Central memory CD8-positive, alpha-beta T cell (primary cell): ENCODE measurements at places on chromosomes 3 and 15.

DNA sequence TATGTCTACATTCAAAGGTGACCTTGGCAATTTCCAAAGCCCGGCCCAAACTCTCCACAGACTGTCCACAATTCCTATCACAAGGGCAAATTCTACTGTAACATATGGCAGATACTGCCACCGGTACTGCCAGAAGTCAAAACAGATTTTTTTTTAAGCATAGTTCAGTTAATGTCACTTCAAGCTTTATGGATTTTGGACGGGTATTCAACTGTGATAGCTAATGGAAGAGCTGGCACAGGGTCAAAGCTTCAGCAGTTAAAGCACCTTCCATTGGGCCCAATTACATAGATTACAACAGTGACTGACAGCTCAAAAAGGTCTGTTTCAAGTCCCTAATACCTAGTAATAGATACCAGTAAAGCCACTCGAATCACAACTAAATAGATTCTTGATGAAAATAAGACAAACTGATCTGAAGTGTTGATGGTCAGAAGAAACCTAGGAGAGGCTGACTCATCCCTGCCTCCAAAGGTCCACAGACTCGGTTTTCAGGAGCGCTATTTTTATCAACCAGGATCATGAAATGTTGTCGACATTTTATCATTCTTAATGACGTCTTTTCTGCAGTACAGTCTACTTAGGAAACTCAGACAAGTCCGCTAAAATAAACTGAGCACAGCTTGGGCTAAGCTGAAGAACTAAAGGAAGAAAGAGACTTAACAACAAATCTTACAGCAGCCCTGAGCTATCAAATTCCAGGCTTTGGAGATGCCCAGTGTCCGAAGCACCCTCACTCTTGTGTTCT, 38.7 kb downstream of the ANXA2 start:
- H3K36me3 ChIP-seq = peaks cover 79% of the 10 kb centered on the region
- peaks cover 32% of the 10 kb centered on the region for H3K4me1 ChIP-seq
- no peaks in the 10 kb centered on the region for H3K27me3 ChIP-seq
- H3K27ac ChIP-seq = no peak overlapping the region

DNA sequence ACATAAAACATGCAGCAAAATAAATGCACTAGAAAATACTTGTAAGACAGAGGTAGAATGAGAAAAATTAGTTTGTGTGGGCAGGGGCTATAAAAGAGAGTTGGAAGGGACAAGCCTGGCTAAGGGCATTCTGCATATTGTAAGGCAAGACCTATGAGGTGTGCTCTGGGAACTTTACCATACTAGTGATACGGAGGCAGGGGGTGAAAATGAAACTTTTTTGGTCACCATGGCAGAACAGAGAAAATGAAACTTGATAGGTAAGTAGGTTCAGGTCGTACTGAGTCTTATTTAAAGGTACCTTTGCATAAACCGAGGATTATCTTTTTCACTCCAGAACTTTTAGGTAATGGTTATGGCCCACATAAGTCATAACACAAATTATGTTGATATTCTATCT, 74.7 kb upstream of the ACKR4 start:
- no peak for DNase-seq
- no peak overlapping the region for H3K27ac ChIP-seq
- peaks cover 41% of the 10 kb centered on the region for H3K36me3 ChIP-seq
- H3K4me1 ChIP-seq = no peaks in the 10 kb centered on the region

- no peak overlapping the region for H3K27ac ChIP-seq
- no peak for DNase-seq
- no peaks in the 10 kb centered on the region for H3K36me3 ChIP-seq
- H3K4me1 ChIP-seq = no peaks in the 10 kb centered on the region
- no peaks in the 10 kb centered on the region for H3K27me3 ChIP-seq
Measured at GRCh38 chr3:106392915-106393314, 524.1 kb upstream of the CBLB start.

DNA sequence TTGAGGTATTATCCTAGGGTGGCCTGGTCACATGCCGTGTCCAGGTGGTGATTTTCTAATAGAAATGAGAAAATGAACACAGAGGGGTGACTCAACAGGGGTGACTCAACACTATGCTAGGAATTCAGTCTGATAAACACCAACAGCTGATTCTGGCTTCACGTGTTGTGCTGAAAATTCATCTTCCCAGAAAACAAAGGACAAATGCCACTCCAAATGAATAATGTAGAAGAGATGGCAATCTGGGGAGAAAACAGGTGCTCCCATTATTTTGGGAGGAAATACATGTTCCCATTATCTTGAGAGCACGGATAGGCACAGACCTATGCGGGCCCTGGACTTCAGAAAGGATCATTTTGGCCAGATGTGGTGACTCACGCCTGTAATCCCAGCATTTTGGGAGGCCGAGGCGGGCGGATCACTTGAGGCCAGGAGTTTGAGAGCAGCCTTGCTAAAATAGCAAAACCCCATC, 101.2 kb upstream of the MEX3B start:
- no peak overlapping the region for H3K27ac ChIP-seq
- H3K27me3 ChIP-seq = no peaks in the 10 kb centered on the region
- no peaks in the 10 kb centered on the region for H3K4me1 ChIP-seq
- no peak for DNase-seq
- H3K4me3 ChIP-seq = no peak overlapping the region

DNA sequence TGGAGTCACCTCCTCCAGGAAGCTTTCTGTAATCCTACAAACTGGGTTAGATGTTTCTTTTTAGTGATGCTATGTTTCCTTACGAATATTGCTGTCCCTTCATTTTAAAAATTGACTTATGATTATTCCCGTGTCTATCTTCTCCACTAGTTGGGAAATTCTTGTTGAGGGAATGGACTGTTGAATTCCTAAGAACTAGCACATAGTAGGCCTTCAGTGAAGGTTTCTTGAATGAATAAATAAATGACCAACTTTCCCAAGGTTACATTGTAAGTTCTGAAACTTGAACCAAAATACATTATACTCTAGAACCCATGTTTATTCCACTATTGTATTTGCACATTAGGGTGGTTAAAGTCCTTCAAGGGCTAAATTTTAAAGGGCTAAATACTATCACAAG, 812 bp upstream of the IL20RB start:
- H3K27ac ChIP-seq = no peak overlapping the region
- no peak overlapping the region for H3K4me3 ChIP-seq
- no peak for DNase-seq
- peaks cover 37% of the 10 kb centered on the region for H3K4me1 ChIP-seq
- no peaks in the 10 kb centered on the region for H3K27me3 ChIP-seq

GRCh38 chr3:4751502-4752101, 227.6 kb upstream of the BHLHE40 start:
- DNase-seq = no peak
- H3K36me3 ChIP-seq = peaks cover 6% of the 10 kb centered on the region
- peaks cover 35% of the 10 kb centered on the region for H3K4me1 ChIP-seq
- no peak overlapping the region for H3K27ac ChIP-seq
- no peak overlapping the region for H3K4me3 ChIP-seq

GRCh38 chr15:36896949-36897348, 203.4 kb downstream of the MEIS2 start:
- no peaks in the 10 kb centered on the region for H3K4me1 ChIP-seq
- no peak for DNase-seq
- H3K27ac ChIP-seq = no peak overlapping the region
- H3K27me3 ChIP-seq = peaks cover 28% of the 10 kb centered on the region

DNA sequence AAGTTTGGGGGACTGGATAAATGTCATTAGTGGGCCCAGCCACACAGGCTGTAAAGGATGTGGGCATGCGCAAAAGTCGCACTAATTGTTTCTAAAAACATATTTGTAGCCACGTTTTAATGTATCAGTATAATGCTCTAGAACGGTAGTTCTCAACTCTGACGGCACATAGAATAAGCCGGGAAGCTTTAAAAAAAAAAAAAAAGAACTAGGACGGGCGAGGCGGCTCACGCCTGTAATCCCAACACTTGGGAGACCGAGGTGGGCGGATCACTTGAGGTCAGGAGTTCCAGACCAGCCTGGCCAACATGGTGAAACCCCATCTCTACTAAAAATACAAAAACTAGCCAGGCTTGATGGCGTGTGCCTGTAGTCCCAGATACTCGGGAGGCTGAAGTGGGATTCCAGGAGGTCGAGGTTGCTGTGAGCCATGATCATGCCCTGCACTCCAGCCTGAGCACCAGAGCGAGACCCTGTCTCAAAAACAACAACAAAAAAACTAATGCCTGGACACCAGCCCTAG, 618 bp upstream of the MON1A start:
- H3K36me3 ChIP-seq = peaks cover 2% of the 10 kb centered on the region
- H3K4me3 ChIP-seq = peak overlapping the region; percentile 78
- no peak for DNase-seq
- peak overlapping the region; percentile 57 for H3K27ac ChIP-seq

- no peak overlapping the region for H3K27ac ChIP-seq
- no peaks in the 10 kb centered on the region for H3K4me1 ChIP-seq
- H3K4me3 ChIP-seq = no peak overlapping the region
Measured at GRCh38 chr15:88695101-88695500, 56.3 kb downstream of the ISG20 start.

GRCh38 chr3:49462222-49462621, 7.8 kb upstream of the DAG1 start:
- H3K4me3 ChIP-seq = no peak overlapping the region
- no peaks in the 10 kb centered on the region for H3K4me1 ChIP-seq
- H3K36me3 ChIP-seq = no peaks in the 10 kb centered on the region
- H3K27me3 ChIP-seq = no peaks in the 10 kb centered on the region
- no peak overlapping the region for H3K27ac ChIP-seq

DNA sequence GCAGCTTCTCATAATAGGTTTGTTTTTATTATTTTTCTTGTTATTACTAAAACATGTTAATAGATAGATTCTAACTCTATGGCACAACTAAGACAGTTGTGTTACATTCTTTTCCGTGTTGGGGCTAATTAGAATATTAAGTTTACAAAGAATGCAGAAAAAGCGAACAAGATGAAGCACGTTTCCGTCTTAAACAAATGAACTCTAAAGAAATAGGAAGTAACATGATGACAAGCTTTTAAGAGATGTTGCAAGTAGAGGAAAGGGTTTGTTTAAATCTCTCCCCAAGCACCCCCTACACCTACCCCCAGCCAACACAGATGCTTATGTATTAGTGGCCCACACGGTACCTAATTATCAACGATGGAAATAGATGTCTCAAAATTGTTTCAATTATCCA, 207.1 kb downstream of the TP63 start:
- H3K27ac ChIP-seq = no peak overlapping the region
- H3K4me1 ChIP-seq = no peaks in the 10 kb centered on the region
- no peaks in the 10 kb centered on the region for H3K36me3 ChIP-seq
- DNase-seq = no peak

DNA sequence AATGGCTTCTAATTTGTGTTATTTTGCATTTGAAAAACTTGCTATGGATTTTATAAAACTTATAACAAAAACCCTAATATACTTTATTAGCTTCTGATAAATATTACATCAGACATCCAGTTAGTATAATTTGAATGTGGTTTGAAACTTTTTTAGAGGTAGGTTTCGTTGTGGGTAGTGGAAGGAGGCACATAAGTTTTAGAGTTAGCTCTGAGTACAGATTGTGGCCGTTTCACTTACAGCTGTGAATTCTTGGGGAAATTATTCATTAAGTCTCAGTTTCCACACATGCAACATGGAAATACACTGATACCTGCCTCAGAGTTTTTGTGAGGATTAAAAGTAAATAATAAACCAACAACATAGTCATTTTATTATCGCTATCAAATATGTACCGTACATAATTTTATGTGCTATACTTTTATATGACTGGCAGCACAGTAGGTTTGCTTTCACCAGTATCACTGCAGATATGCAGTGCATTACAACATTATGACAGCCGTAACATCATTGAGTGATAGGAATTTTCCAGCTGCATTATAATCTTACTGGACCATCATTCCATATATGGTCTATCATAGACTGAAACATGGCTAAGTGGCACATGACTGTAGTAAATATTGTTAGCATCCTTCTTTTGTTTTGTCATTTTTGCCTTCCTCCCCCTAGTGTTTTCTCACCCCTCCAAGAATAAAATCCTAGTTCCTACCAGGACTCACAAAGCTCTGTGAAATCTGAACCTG, 175.6 kb downstream of the AKAP13 start:
- no peak overlapping the region for H3K27ac ChIP-seq
- H3K36me3 ChIP-seq = peaks cover 6% of the 10 kb centered on the region
- no peaks in the 10 kb centered on the region for H3K27me3 ChIP-seq
- no peak overlapping the region for H3K4me3 ChIP-seq
- H3K4me1 ChIP-seq = peaks cover 37% of the 10 kb centered on the region
- DNase-seq = no peak

DNA sequence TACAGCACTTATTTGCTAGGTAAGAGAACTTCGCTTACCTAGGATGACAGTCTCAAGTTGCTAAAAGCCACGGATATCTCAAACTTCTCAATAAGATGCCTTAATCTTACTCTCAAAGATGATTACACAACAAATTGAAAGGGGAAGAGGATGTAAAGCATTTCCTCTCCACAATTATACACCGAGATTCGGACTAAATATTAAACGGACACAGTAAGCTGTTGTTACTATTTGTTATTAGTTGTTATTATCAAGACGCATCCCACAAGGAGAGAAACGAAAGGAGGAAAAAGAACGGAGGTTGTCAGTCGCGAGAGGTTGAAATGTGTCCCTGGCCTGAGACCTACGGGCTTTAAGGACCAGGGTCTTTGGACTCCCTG, 660 bp downstream of the ZNF106 start:
- H3K27me3 ChIP-seq = no peaks in the 10 kb centered on the region
- peak overlapping the region; percentile 100 for H3K4me3 ChIP-seq
- peak overlapping the region; percentile 99 for H3K27ac ChIP-seq
- no peak for DNase-seq
- H3K36me3 ChIP-seq = peaks cover 20% of the 10 kb centered on the region

DNA sequence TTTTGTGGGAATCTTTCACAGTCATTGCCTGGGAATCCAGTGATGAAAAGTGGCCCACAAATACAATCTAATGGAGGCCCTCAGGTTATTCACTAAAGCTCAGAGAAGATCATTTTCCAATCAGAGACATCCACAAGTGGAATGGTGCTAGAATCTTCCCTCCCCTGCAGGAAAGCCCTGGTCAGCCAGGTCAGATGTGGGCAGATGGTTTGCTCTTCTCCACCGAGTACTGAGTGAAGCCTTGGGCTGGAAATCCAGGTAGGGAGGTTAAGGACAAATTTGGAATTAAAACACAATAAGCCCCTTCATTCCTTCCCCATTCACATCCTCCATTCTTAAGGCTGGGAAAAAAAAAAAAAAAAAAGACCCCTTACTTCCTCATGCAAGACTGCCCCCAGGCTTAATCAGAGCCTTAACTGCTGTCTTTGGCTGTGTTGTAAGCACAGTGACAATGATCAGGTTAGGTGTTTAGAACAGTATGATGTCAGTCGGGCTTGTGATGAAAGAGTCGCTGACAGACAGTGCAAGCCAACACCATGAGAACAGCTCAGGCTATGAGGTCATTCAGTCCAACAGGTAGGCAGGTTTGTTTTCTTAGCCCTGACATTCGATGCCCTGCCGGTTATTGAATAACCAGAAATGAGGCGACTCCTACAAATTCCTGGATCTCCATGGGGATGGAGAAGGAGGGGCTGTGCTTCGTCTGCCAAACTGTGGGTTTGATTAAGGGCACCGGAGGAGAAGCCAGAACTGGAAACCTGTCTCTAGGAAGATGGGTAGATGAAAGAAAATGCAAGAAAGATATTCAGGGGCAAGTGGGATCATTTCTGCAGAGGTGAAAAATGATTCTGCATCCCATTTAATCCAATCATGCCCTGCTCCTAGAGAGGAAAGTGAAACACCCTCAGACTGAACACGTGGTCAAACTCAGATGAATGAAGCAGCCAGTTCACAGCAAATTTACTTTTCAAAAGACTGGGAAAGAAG, 23.5 kb upstream of the HES1 start:
- no peak overlapping the region for H3K27ac ChIP-seq
- no peak overlapping the region for H3K4me3 ChIP-seq
- peaks cover 32% of the 10 kb centered on the region for H3K27me3 ChIP-seq
- peaks cover 2% of the 10 kb centered on the region for H3K36me3 ChIP-seq
- no peak for DNase-seq

GRCh38 chr15:33163816-33164215, 30.7 kb downstream of the FMN1 start:
- no peaks in the 10 kb centered on the region for H3K36me3 ChIP-seq
- H3K4me3 ChIP-seq = no peak overlapping the region
